ENCODE measurements at places on chromosomes 5 and 9. TPM values are rescaled to one million over a fixed set of nuclear protein-coding genes. Genes with fewer than 3 reads are reported as not detected.

Gene WDR41
- polyA plus RNA-seq, result 77.3 TPM

Gene DNAJC18
- polyA plus RNA-seq, result 43.3 TPM

Gene PCDHB11
- polyA plus RNA-seq, result 3.9 TPM

Gene EPB41L4B
- 42.8 TPM for polyA plus RNA-seq

Gene CSF2
- not detected for polyA plus RNA-seq

Gene ABO
- 2.9 TPM for polyA plus RNA-seq

Gene MARCHF11
- 16.5 TPM for polyA plus RNA-seq

Gene LRRC19
- 0.13 TPM for polyA plus RNA-seq

Gene SH3TC2
- 4.0 TPM for polyA plus RNA-seq

Gene C9orf153
- polyA plus RNA-seq, result 0.30 TPM

DNA sequence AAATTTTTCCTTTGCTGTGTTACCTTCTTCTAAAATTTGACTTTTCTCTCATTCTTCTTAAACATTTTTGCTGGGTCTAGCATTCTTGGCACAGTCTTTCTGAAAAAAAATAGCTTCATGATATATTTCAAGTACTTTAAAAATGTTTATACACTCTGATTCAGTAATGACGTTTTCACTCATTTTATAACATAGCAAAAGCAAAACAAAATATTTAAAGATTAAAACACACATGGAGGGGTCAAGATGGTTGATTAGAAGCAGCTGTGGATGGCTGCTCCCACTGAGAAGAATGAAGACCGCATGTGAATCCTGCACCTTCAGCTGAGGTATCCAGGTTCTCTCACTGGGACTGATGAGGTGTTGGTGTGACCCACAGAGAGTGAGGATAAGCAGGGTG is 188.2 kb downstream of the SGCD start:
- no peak overlapping the region for H3K4me3 ChIP-seq
- no peak overlapping the region for H3K27ac ChIP-seq
- no peak for DNase-seq
- no peaks in the 10 kb centered on the region for H3K36me3 ChIP-seq
- no peaks in the 10 kb centered on the region for H3K4me1 ChIP-seq

GRCh38 chr5:150516011-150516410 is 8.1 kb downstream of the NDST1 start:
- H3K4me3 ChIP-seq, result no peak overlapping the region
- H3K4me1 ChIP-seq, result peaks cover 77% of the 10 kb centered on the region
- H3K27me3 ChIP-seq, result no peaks in the 10 kb centered on the region
- DNase-seq, result no peak

DNA sequence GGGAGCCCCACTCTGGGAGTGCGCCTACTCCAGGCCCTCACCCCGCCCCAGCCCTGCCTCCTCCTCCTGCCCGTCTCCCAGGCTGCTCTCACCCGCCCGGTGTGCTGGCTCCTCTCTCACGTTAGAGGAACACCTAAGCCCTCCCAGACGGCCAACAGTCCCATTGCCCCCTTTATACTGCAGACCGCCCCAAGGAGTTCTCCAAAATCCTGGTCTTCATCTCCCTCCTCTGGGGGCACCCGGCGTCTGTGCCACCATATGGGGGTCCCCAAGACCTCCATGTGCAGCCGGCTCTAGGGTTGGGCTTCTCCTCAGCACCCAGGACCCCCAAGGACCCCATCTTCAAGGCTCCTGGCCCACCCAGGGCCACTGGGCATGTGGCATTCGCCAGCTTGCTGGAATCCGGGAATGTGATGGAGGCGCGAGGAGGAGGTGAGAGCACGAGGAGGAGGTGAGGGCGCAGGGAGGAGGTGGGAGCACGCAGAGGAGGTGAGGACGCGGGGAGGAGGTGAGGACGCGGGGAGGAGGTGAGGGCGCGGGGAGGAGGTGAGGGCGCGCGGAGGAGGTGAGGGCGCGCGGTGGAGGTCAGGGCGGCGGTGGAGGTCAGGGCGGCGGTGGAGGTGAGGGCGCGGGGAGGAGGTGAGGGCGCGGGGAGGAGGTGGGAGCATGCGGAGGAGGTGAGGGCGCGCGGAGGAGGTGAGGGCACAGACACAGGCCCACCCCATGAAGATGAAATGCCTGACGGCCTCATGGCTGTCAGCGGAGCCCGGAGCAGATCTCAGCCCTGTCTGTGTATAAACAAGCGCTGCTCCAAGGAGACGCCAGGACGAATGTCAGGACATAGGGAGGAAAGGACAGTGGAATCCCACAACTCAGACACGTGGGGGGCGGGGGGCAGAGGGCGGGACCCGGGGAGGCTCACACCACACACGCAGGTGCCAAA is 41.2 kb downstream of the EXD3 start:
- H3K4me3 ChIP-seq, result no peak overlapping the region
- no peak overlapping the region for H3K27ac ChIP-seq
- peaks cover 4% of the 10 kb centered on the region for H3K4me1 ChIP-seq

GRCh38 chr9:114249424-114250234 is 73.3 kb upstream of the ORM1 start:
- H3K36me3 ChIP-seq, result peaks cover 6% of the 10 kb centered on the region
- peaks cover 44% of the 10 kb centered on the region for H3K4me1 ChIP-seq
- H3K4me3 ChIP-seq, result no peak overlapping the region
- H3K27me3 ChIP-seq, result no peaks in the 10 kb centered on the region
- peak overlapping the region; percentile 75 for H3K27ac ChIP-seq
- no peak for DNase-seq

DNA sequence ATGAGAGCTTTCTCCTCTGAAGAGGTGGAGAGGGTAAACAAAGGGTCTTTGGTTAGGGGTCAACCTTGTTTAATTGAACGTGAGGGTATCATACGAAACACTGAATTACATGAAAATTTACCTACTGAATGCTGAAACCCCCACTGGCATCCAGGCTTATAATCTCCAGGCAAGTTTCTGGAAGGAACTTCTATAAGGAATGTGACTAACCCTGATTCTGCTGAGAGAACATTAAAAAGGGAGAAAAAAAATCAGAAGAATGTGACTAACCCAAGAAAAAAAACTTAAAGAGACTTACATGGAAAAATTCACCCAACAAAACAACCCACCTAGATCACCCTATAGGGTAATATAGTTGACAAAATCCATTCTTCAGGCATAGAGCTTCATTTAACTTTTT is 55.5 kb downstream of the APC start:
- H3K27ac ChIP-seq, result no peak overlapping the region
- H3K27me3 ChIP-seq, result no peaks in the 10 kb centered on the region
- peaks cover 38% of the 10 kb centered on the region for H3K36me3 ChIP-seq
- no peak overlapping the region for H3K4me3 ChIP-seq
- no peaks in the 10 kb centered on the region for H3K4me1 ChIP-seq

DNA sequence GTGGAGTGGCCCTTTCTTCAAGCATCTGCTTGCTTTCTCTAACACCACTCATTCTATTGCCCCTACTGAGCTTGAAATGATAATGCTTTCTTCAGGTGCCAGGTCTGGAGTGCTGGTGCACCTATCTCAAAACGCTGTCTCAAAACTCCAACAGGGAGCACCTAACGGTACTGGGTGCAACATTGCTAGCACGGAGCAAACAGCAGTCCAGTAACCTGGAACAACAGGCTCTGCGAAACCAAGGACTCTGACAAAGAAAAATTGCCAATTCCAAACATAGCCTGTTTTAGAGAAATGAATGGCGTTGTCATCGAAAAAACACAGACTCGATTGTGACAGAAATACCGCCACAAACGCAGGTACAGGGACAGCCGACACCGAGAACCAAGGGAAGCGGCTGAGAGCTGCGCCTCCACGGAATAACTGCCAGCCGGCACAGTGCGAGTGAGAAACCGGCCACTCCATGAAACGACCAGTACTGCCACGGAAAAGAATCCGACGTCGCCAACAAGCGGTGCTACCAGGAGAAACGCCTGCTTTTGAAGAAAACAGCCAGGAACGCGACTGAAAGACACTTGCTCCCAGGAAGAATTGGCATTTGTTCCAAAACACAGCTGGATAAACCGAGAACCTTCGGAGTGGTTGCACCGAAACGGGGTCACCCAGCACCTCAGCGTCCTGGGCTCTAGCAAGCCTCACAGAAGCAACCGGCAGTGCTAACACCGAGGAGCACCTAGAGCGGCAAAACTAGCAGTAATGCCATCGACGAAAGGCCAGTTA is 3.1 kb downstream of the ANXA2R start:
- no peaks in the 10 kb centered on the region for H3K36me3 ChIP-seq
- DNase-seq, result no peak
- H3K27ac ChIP-seq, result no peak overlapping the region
- H3K27me3 ChIP-seq, result peaks cover 94% of the 10 kb centered on the region
- peaks cover 34% of the 10 kb centered on the region for H3K4me1 ChIP-seq

DNA sequence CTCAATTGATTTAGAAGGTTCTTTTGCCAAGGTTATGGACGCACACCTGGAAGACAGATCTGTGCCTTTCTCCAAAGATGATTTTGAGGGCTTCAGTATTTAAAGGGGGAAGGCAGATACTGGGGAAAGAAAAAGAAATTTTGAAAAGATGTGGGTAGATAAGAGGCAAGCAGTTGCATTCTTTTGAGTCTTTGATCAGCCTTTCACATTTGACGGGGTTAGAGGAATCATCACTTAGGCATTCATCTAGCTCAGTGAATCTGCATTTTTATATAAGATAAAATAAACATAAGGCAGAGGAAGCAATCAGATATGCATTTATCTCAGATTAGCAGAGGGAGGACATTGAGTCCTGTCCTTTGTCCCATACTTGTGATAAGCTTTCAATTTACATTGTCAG is 243.4 kb upstream of the RAI14 start:
- H3K4me3 ChIP-seq, result no peak overlapping the region
- H3K36me3 ChIP-seq, result no peaks in the 10 kb centered on the region
- no peak for DNase-seq
- no peak overlapping the region for H3K27ac ChIP-seq
- no peaks in the 10 kb centered on the region for H3K27me3 ChIP-seq
- no peaks in the 10 kb centered on the region for H3K4me1 ChIP-seq

DNA sequence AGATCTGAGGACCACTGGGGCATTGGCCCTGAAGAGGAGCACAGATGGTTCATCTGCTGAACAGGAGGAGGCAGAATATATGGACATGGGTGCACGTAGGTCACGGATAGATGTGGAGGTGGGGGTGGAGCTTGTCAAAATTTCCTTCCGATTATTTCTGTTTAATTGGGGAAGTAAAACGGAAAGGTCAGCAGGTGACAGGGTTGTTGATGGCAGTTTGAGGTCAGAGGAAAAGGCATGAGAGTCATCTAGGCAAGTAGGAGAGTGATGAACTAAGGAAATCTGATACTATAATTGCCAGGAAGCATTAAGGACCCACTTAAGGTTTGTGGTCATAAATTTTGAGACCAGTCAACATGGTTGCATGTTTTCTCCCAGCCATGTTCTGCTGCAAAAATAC is 8.4 kb upstream of the FAM81B start:
- no peak for DNase-seq
- H3K36me3 ChIP-seq, result no peaks in the 10 kb centered on the region
- no peaks in the 10 kb centered on the region for H3K27me3 ChIP-seq
- no peak overlapping the region for H3K4me3 ChIP-seq
- no peak overlapping the region for H3K27ac ChIP-seq
- no peaks in the 10 kb centered on the region for H3K4me1 ChIP-seq

- H3K4me1 ChIP-seq, result no peaks in the 10 kb centered on the region
- no peak overlapping the region for H3K4me3 ChIP-seq
- no peaks in the 10 kb centered on the region for H3K27me3 ChIP-seq
- no peak overlapping the region for H3K27ac ChIP-seq
- no peak for DNase-seq
These were observed 42.5 kb upstream of the PHF2 start for GRCh38 chr9:93533863-93534262.

DNA sequence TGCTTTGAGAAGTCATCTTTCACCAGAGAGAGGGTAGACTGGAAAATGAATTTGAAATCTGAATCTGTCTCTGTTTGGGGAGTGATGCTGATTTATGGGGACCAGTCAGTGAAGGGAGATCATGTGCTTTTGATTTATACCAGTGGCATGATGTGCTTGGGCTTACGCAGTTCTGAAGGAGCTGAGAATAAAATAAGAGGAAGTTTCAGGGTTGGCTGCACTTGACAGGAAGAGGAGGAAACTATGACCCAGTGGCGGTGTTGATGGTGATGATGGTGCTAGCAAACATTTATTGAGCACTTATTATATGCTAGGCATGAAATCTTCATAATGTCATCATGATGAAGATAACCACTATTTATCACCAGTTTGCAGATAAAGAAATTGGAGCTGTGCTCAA is 136.4 kb upstream of the GLRA1 start:
- H3K27ac ChIP-seq, result no peak overlapping the region
- no peak for DNase-seq
- no peak overlapping the region for H3K4me3 ChIP-seq
- H3K27me3 ChIP-seq, result no peaks in the 10 kb centered on the region
- H3K4me1 ChIP-seq, result no peaks in the 10 kb centered on the region

- no peaks in the 10 kb centered on the region for H3K27me3 ChIP-seq
- no peak overlapping the region for H3K27ac ChIP-seq
- H3K4me3 ChIP-seq, result no peak overlapping the region
- DNase-seq, result no peak
These were observed 9.0 kb upstream of the AK1 start for GRCh38 chr9:127886401-127886972.

DNA sequence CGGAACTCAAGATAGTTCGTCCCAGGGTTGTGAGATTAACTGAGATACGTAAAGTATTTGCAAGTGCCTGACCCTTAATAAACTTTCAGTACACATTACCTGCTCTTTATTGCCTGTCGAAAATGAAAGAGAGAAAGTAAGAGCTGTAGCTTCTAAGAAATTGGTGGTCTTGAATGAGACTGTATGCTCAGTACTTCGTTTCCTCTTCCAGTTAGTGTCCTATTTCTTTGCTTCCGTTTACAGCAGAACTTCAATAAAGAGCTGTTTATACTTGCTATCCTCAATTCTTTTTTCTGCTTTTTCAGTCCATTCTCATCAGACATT is 534 bp downstream of the SRFBP1 start:
- DNase-seq, result no peak
- H3K27me3 ChIP-seq, result no peaks in the 10 kb centered on the region
- H3K36me3 ChIP-seq, result no peaks in the 10 kb centered on the region
- peak overlapping the region; percentile 89 for H3K27ac ChIP-seq
- H3K4me1 ChIP-seq, result peaks cover 3% of the 10 kb centered on the region
- H3K4me3 ChIP-seq, result peak overlapping the region; percentile 99

DNA sequence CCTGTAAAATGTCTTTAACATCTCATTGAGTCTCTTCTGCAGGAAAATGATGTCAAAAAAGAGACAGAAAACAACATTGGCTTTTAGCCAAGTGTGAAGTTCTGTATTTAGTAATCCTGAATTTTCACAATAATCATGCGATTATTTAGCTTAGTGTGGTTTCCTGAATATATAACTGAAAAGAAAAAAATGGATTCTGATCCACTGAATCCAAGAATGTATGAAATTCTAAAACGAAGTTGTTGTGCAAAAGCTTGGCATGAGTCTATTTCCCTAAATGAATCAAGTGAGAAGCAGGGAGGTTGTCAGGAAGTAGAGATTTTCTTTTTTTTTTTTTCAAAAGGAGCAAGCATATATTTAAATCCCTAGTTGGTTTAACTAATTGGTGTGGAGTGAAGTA is 145.9 kb upstream of the CDH6 start:
- no peak overlapping the region for H3K27ac ChIP-seq
- no peaks in the 10 kb centered on the region for H3K4me1 ChIP-seq
- H3K4me3 ChIP-seq, result no peak overlapping the region
- H3K27me3 ChIP-seq, result no peaks in the 10 kb centered on the region

GRCh38 chr9:127734247-127734746 is 797 bp downstream of the TOR2A start:
- H3K27ac ChIP-seq, result peak overlapping the region; percentile 92
- peak overlapping the region; percentile 74 for H3K4me3 ChIP-seq
- H3K27me3 ChIP-seq, result no peaks in the 10 kb centered on the region
- peaks cover 54% of the 10 kb centered on the region for H3K36me3 ChIP-seq
- DNase-seq, result no peak

GRCh38 chr5:144236499-144236898 is 65.8 kb downstream of the KCTD16 start:
- no peaks in the 10 kb centered on the region for H3K36me3 ChIP-seq
- H3K4me1 ChIP-seq, result no peaks in the 10 kb centered on the region
